ENCODE measurements at places on chromosomes 6 and 20.

GRCh38 chr20:35018590-35019371, 63.1 kb downstream of the MYH7B start:
- DNase-seq, result peak; percentile 51

- no peak for DNase-seq
Observed at GRCh38 chr20:37807471-37808232, 95.3 kb upstream of the VSTM2L start.

GRCh38 chr6:34062815-34063214, 83.1 kb downstream of the GRM4 start:
- no peak for DNase-seq

GRCh38 chr6:137715589-137716045, 151.4 kb upstream of the TNFAIP3 start:
- no peak for DNase-seq

DNA sequence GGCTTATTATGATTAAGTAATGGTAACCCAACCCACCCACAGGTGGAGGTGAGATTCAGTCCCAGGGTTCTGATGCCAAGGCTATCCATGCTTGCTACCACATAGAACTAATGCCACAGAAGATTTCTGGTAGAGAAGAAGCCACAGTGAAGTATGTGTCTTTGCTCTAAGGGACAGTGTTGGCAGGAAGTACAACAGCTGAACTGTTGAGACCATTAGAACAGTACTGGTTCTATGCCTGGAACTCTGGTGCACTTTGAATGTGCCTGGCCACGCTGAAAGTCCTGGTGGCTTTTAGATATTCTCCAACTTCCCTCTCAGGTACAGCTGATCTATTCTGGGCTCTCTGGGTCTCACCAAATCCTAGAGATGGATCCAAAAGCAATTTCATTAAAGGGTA, 7.8 kb downstream of the STX7 start:
- DNase-seq, result no peak

Measured in sciatic nerve (tissue), 2 donors.